Stimulated activated CD8-positive, alpha-beta memory T cell treated with anti-CD3 and anti-CD28 coated beads, Interleukin-4, amount 100 ng/mL, for 1 hour (primary cell): ENCODE measurements at places on chromosomes 4 and X.

DNA sequence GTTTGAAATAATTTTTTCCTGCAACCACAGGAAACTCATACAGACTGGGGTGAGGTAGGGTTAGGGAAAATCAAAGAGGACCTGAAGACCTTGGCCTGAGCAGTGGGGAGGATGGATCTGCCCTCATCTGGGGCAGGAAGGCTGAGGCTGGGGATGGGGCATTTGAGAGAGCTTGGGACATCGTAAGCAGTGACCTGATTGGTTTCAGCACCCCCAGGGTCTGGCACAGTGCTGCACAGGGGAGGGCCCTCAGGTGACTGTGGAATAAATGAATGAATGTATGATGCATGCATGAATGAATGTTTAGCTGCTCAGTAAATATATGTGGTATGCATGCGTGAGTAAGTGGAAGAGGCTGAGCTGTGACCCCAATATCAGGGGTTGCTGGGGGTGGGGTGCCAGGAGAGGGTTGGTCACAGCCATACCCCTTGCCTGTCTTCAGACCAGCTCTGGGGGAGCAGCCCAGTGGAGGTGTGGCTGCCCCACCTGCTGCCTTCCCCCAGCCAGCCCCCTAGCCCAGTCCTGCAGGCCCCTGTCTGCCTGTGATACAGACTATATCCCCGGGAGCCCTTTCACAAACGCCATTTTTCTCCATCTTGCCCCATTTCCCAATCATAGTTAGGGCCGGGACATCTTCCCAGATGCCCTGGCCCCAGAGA is 11.0 kb upstream of the TNIP2 start:
- DNase-seq, result no peak

DNA sequence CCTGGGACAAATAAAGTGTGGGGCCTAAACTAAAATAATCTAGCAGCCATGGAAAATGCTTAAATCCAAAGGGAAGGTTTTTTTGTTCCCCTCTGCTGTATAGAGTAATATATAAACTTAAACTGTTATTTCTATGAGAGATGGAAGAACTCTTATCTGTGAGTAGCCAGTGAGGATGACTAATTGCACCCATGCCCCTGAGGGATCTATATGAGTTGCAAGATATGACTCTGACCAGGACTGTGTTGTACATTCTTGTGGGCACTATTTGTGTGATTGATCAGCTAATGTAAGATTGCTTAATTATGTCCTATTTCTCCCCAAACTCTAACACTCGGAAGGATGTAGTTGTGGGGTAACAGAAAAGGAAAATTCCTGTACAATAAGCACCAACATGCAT is 35.2 kb upstream of the AMBN start:
- no peak for DNase-seq

DNA sequence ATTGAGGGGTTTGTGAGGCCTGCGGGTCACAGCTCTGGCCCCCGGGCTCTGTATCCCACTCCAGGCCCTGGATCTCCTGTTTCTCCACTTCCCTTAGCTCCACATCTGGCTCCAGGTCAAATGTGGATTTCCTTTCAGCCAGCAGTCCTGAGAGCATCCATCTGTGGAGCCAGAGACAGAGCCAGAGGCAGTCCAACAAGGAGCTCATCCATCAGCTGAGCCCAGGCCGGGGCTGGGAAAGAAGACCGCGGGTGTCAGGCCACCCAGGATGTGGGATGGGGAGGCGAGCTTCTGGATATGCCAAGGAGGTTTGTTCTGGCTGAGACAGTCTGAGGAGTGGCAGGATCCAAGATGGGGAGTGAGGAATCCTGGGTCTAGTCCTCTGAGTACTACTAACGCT is 91.7 kb downstream of the EFNB1 start:
- no peak for DNase-seq

DNA sequence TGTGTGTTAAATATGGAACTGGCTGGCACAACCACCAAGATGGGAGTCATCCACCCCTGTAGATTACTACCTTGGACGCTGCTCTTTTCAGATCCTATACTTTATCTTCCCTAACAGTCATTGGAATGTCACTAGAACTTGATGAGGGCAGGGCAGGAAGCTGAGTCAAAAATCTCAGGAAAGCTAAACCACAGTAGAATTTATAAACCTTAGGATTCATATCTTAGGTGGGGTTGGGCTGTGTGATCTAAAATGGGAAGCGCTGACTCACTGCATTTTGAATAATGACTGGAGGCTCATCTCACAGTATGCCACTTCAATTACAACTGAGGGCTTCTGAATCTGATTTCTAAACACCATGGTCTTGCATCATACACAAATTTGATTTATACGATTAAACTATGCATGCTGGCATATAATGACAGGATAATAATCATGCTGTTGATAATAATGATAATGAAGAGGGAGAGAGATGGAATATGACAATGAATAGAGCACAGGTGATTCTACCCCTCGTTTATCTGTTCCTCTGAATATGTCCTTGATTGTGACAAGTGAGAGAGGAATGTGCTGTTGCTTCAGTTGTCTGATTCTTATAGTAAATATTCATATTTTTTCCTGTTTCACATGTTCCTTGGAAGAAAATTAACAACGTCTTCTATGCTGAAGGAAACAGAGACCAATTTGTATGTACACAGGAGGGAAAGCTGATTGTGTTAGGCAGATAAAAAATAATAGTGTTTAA is 270.3 kb upstream of the HS3ST1 start:
- DNase-seq, result no peak

GRCh38 chr4:141659539-141659938 is 23.2 kb downstream of the IL15 start:
- no peak for DNase-seq

- no peak for DNase-seq
Observed at GRCh38 chr4:39446842-39447573, 11.7 kb downstream of the RPL9 start.

DNA sequence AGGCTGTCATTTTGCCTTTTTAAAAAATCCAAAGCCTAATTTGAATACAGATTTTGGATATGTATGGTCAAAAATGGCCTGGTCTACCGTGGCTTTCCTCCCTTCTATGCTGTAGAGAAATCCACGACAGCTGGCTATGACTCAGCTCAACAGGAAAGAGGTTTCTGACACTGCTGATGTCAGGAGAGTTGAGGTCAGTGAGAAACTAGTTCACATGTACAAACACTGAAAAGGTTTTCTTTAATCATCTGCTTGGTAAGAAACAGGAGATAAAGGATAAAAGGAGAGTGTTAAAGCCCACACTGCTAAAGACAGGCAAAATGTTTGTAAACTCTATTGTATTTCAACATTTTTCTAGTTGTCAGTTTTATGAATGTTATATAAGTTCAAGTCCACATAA is 113.9 kb downstream of the NYX start:
- DNase-seq, result no peak
